ENCODE measurements at places on chromosomes 4 and X.
A peak's percentile ranks its signal among the peaks of the same experiment; 100 is the strongest.

GRCh38 chr4:148166132-148166591 lies 276.1 kb downstream of the NR3C2 start:
- DNase-seq = peak; percentile 15

GRCh38 chr4:128832243-128832625 lies 22.7 kb downstream of the JADE1 start:
- DNase-seq = no peak

DNA sequence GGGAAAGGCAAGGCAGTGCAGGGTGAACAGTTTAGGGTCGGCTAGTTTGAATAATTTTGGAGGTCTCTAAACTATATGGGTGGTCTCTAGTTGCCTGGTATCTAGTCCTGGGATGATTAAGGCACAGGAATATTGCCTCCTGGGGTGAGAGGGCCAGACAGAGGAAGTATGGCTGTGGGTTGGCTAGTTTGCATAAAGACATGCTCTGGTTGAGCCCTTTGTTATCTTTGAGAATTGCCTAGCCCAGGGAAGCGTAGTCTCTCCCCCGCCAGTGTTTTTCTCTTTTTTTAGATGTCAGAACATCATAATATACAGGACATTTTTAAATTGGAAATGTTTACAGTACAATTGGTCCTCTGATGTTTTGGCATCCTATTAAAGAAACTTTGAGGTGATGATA lies 163.5 kb downstream of the PWWP3B start:
- DNase-seq = no peak

DNA sequence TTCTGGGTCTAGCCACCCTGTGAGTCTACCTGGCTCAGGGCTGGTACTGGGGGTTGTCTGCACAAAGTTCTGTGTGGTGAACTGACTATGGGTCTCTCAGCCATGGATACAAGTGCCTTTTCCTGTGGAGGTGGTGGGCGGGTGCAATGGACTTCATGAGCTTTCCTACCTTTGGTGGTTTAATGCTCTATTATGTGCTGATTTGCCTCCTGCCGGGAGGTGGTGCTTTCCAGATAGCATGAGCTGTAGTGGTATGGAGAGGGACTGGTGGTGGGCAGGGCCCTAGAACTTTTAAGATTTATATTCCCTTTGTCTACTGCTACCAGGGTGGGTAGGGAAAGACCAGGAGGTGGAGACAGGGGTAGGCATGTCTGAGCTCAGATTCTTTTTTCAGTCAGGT lies 48.0 kb downstream of the PBDC1 start:
- DNase-seq = no peak

- DNase-seq = peak; percentile 61
These were observed 458.1 kb downstream of the STIM2 start for GRCh38 chr4:27318740-27319139.

GRCh38 chr4:127240764-127241105 lies 392.0 kb upstream of the INTU start:
- peak; percentile 61 for DNase-seq

- DNase-seq = no peak
These were observed 8.0 kb downstream of the OPRPN start for GRCh38 chr4:70405765-70406164.

DNA sequence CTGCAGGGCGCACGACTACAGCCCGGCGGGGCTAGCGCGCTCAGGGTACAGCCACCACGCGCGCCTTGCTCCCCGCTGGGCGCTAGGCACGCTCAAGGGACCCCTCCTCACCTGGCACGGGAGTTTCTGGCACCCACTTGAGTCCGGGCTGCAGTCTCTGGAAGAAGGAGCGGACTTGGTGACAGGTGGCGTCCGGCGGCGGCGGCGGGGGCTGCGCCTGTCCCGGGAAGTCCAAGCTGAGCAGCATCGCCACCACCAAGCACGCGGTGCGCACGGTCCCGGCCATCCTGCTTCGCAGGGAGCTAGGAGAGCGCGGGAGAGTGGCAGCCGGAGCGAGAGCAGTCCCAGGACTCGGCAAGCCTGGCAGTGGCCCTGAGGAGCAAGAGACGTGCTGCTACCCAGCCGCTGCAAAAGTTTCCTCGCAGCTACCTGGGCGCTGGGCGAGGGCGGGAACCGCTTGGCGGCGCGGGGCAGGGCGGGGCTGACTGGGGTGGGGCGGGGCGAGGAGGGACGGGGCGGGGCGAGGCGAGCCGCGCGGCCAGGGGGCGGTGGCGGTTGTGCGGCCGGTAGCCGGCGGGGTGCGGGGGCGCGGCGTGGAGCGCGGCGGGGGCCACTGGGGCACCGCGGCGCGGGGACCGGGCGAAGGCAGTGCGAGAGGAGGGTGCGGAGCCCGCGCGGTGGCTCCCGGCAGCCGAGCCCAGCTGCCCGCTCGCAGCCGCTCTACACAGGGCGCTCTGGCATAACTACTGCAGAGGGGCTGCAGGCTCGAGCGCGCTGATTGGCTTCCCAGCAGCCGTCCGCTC lies at the start of gene GPC3:
TSS of gene GPC3 (minus strand) at position 431 of the 803 bp plus-strand sequence.
- peak; percentile 23 for DNase-seq

- DNase-seq = no peak
These were observed 137.2 kb upstream of the WDR1 start for GRCh38 chr4:10253765-10254164.

DNA sequence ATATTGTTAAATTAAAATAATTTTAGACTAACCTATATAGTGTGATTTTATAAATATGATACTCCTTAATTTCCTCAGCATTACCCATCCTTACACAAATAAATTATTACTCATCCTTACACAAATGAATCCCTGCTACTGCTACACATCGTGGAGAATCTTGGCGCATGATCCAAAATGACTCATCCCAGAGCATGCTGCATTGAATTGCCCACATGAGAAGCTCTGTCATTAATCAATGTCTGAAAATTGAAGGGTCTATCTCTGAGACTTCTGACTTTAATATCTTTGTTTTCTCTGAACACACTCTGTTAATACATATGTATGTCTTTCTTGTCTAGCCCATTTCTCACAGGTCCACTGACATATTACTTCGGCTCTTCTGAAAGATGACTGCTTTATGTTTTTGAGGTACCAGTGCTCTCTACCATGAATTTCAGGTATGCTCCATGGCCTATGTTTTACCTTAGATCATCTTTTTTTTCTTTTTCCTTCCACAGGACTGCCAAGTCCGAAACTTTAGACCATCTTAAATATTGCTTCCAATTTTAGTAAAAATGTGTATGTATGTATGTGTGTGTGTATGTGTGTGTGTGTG lies 15.7 kb upstream of the DUSP21 start:
- peak; percentile 95 for DNase-seq

GRCh38 chrX:24647257-24648058 lies at the start of gene PCYT1B:
Gene PCYT1B (minus strand): TSS chrX:24647347. CDS start chrX:24647105, 242 bp downstream.
- DNase-seq = peak; percentile 54

GRCh38 chr4:85898231-85898630 lies 423.3 kb downstream of the ARHGAP24 start:
- DNase-seq = no peak

GRCh38 chr4:180084561-180084960 lies 2158.6 kb upstream of the TENM3 start:
- no peak for DNase-seq

DNA sequence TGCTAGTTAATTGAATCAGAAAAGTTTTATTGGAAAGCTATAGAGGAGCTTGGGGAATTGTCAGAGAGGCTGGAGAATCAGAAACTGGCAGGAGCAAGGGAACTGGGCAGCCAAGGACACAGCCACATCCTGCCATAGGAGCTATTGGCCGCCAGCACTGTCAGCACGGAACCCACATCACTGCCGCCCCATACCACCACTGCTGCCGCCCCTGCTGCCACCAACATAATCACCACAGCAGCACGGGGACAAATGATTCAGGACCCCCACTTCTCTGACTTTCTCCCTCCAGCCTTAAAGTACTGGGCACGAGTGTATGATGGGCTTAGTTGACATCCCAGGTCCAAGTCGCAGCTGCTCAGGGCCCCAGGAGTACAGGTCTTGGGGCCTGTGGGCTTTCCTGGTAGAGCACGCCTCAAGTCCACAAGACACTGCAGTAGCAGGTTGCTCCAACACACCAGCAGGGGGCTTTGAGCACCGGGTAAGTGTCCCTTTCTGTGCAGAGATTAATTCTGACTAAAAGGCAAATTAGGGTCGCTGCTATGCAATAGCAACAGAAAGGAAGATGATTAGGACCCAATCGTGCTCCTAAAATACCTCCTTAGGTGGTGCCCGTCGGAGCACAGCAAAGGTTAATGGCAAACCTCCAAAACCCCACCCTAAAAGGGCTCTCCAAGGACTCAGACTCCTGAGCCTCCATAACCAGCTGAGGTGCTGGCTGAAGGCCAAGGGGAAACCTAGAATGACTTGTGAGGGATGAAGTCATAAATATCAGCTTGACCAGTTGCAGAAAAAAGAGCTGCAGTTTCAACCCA lies 6.9 kb downstream of the PJA1 start:
- peak; percentile 80 for DNase-seq

- DNase-seq = no peak
These were observed 7.3 kb upstream of the PTPN13 start for GRCh38 chr4:86586626-86587380.

DNA sequence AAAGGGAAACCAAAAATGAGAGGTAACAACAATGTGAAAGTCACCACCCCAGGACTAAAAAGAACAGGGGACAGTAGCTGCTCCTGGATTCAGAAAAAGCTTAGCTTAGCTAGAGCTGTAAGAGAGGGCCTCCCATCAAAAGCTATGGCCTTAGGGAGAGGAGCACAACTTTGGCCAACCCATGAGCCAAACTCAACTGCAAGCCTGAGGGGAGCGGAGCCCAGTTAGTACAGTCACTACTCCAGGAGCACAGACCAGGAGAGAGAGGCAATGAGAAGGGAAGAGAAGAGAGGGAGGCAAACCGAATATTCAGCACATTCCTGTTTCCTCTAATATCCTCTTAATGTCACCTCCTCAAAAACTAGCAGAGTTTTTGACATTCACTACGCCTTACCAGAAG lies 917.1 kb upstream of the INTU start:
- no peak for DNase-seq

DNA sequence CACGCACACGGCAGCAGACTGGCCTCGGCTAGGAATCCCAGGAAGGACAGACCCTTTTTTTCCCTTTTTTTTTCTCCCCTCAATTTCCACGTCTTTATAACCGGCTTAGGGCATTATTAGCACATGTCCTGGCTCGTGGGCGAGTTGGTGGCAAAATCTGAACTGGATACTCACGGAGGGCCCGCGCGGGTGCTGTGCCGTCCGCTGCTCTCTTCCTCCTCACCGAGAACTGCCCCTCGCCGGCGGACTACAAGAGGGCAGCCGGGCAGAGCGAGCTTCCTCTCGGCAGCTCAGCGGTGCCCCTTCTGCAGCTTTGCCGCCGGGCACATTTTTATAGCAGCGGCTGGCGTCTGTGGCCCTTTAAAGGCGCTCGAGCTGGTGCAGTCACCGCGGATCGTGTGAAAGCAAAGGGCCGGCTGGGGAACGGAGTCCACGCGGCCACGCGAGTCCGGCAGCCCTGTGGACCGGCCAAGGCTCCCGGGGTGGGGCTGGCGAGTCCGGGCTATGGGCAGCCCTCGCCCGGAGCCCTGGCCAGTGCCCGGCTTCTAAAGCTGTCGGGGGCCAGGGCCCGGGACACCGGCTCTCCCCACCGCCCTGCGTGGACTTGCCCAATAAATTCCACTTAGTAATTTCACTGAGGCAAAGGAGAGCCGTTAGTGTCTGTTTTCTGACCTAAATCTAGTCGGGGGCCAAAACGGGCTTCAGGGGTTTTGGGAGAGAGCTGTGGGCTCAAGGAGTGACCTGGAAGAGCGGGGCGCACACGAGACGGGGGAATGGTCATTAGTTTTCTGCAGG lies 1.3 kb upstream of the CITED1 start:
- DNase-seq = peak; percentile 62

DNA sequence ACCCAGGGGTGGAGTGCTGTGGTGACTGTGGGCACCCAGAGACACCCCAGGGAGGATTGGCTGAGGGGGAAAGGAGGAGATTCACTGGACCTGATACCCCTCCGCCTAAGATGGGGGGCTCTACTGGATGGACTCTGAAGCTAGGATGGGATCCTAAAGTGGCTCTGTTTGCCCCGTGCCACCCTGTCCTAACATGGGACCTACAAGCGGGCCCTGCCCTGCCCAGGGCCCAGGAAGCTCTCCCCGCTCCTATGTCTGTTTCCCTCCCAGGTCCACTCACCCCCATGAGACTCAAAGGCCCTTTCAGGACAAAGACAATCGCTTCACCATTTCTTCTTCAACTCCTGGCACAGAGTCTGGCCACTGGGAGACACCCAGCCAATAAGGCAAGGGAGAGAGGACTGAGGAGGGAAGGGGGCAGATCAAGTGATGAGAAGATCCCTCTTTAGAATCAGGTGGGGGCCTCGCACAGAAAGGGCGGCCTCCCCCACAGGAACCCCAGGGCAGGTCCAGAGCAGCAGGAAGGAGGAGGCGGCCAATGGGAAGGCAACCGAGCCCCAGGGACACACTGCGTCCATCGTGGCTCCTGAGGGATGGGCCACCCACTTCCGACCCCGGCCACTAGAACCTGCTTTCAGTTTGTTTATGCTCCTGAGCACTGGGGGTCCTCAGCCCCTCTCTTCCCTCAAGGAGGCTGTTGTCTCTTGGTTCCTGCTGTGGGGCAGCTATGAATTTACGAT lies 155.4 kb downstream of the AFAP1 start:
- no peak for DNase-seq

DNA sequence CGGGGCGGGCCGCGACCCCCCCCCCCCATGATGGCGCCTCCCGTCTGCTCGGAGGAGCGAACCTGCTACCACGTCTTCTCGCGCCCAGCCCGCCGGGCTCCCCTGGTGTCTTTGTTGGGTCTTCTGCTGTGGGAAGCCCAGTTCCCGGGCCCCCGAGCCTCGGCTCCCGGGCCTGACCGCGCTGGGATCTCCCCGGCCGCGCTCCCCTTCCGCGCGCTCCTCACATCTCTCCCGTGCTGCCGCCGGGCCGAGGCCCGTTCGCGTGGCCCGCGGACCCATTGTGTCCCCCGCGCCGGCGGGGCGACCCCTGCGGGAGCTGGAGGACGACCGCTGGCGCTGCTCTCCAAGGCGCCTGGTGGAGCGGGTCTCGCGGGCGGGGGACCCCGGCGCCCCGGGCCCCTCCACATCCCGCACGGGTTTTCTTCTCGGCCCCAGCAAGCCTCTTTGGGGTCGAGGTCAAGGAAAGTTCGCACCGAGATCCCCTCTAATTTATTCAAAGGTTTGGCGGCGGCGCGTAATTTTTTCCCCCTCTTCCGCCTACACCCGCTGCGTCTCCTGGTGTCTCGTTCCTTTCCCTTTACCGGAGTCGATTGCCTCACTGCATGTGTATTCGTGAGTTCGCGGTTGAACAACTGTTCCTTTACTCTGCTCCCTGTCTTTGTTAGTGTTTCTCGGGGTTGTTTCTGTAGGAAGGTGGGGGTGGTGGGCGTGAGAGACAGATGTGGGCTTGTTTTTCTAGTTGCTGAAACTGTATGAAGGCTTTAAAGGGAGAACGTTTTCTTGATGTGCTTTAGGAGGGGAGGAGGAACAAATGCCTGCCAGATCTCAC lies 770 bp downstream of the SMAD1 start:
- DNase-seq = peak; percentile 78

DNA sequence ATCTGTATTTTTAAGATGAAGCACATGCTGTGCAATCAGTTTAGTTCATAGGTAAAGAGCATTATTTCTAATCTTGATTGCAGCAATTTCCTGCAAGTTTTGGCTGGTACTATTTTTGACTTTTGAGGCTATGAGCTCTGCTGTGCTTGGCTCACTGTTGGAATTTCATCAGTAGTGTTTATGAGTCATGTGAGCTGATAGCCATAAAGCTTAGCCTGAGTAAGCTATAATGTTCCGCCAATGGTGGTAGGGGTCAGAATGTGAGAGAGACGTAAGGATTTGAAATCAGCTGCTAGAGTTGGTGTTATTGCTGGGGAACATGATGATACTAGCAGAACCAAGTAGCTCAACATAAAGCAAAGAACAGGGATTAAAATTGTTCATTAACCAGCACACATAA lies 590.9 kb upstream of the GNPDA2 start:
- peak; percentile 66 for DNase-seq

GRCh38 chr4:55458164-55458563 lies 62.4 kb downstream of the TMEM165 start:
- peak; percentile 56 for DNase-seq

- DNase-seq = no peak
These were observed 31.9 kb downstream of the JADE1 start for GRCh38 chr4:128841402-128841801.

Data from fibroblast of mammary gland (primary cell).